Upper lobe of right lung (tissue), 1 donor: ENCODE measurements at places on chromosomes 5 and 9. TPM values are rescaled to one million over a fixed set of nuclear protein-coding genes. Genes with fewer than 3 reads are reported as not detected.

The PAEP gene
- not detected for total RNA-seq

The DAB2IP gene
- total RNA-seq = 81.6 TPM

The ZFR gene
- total RNA-seq = 60.4 TPM

The TESK1 gene
- total RNA-seq = 43.9 TPM

The COL15A1 gene
- total RNA-seq = 8.0 TPM

The COL27A1 gene
- 13.7 TPM for total RNA-seq

The EPB41L4B gene
- total RNA-seq = 10.1 TPM

The SPOUT1 gene
- total RNA-seq = 45.8 TPM

The SH3RF2 gene
- 12.4 TPM for total RNA-seq

The SPARC gene
- total RNA-seq = 1,248 TPM

The GLIPR2 gene
- 64.9 TPM for total RNA-seq

The FOXD4L4 gene
- 0.23 TPM for total RNA-seq
